ENCODE measurements at places on chromosomes 3 and 15.
A peak's percentile ranks its signal among the peaks of the same experiment; 100 is the strongest.

DNA sequence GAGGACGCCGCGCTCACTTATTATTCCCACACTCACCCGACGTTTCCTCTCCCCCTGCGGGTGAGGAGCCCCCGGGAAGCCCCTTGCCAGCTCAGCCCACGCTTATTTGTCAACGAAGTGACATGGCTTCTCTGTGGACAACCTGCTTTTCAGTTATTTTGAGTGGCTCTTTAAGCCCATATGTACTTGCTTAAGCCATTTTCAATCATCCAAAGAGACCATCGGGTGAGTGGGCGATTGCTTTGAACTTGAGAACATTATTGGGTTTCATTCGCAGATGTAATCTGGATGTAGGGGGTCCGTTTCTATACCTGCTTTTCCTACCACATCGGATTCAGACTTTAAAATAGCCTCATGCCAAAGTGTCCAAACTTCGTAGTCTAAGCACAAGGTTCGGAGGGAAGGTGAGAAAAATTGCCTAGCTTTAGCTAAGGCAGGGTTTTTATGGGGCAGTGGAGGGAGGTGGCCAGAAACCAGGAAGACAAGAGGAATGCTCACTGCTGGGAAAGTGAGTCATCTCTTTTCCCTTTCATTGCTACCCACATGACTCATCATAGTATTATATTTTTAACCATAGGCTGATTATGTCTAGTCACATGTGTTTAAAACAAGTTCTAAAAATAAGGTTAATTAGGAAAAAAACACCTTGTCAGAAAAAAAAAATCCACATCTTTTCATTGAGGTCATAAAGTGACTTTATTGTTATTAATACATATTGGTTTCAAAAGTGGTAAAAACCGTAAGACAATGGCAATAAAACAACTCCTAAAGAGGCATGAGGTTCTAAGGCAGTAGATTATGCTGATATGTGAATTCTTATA lies 773.1 kb upstream of the NR2F2 start:
- DNase-seq, result no peak

GRCh38 chr15:70566047-70566835 lies 197.1 kb downstream of the UACA start:
- DNase-seq, result no peak

DNA sequence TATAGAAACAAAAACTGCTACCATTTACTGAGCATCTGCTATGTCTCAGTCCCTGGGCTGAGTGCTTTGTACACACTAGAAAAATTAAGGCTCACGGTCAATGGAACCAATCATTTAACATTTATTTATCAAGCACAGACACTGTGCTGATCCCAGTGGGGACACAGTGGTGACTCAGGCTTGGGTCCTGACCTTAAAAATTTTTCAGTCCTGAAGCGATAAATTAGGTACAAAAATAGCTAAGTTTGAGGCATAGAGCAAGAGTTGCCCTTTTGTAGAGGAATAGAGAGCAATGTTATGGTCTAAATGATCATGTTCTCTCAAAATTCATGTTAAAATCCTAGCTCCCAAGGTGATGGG lies 85.1 kb downstream of the CRYGS start:
- no peak for DNase-seq

DNA sequence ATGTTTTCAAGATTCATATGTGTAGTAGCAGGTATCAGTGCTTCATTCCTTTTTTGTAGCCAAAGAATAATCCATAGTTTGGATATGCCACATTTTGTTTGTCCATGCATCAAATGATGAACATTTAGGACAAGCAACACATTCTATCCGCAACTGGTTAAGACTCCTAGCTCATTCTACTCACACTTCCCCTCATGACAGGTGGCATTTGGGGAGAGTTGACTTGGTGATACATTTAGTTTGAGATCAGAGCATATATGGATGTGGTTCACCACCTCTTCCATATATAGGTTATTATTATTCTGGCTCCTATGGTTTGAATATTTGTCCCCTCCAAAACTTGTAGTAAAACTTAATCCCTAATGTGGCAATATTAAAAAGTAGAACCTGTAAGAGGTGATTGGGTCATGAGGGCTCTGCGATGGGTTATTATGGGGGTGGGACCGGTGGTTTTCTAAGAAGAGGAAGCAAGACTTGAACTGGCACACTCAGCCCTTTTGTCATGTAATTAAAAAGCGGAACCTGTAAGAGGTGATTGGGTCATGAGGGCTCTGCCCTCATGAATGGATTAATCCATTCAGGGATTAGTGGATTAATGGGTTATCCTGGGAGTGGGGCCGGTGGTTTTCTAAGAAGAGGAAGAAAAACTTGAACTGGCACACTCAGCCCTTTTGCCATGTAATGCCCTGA lies 75.3 kb upstream of the HRH1 start:
- DNase-seq, result no peak

DNA sequence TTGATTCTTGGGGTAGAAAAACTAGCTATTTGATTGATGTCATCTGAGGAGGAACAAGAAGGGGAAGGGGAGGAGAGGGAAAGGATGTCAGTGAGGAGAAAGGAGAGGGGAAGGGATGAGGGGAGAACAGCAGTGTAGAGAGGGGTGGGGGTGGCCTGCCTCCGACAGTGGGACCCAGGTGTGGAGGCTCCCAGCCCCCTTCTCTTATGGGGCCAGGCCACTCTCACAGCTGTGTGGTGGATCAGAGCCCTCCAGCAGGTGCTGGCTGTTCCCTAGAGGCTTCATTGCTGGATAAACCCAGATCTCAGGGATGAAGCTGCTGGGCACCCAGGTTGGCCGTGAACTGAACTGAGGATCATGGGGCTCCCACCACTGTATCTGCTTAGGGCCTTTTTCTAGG lies 264.5 kb downstream of the CHST2 start:
- DNase-seq, result no peak

- DNase-seq, result peak; percentile 63
Measured at GRCh38 chr3:111616417-111617105, 21.4 kb upstream of the ZBED2 start.

DNA sequence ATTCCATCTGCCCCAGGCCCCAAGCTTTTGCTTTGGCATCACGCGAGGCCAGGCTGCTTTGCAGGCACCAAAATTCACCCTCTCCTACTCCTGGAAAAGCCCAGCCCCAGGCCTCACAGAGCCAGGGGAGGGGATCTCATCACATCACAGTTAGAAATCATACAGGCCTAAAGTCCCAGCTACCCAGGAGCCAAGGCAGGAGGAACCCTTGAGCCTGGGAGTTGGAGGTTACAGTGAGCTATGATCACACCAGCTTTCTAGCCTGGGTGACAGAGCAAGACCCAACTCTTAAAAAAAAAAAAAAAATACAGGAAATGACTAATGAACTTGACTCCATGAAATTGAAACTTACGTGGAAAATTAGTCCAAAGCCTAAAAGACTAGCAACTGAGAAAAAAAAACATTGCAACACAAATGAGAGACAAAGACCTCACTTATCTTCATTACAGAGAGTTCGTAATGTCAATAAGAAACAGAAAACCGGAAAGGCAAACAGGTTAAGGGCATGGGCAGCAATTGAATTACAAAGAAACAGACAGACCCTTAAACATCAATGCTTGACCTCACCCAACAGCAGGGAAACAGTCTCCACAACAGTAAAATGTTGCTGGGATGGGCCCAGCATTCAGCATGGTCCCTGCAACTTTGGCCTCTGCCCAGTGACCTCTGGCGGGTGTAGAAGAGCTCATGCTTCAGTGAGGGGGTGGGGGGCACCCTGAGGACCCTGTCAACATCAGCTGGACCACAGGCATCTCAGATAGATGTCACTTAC lies 151.5 kb downstream of the LRRK1 start:
- DNase-seq, result no peak

- DNase-seq, result no peak
Measured at GRCh38 chr15:42914728-42915497, 5.7 kb downstream of the TTBK2 start.

GRCh38 chr3:14389166-14389606 lies 13.2 kb upstream of the SLC6A6 start:
- DNase-seq, result no peak

- DNase-seq, result peak; percentile 32
Measured at GRCh38 chr3:196624067-196624790, 15.3 kb upstream of the NRROS start.

- no peak for DNase-seq
Measured at GRCh38 chr15:58726867-58727266, 22.6 kb downstream of the ADAM10 start.

GRCh38 chr3:174859114-174859735 lies at the start of gene NAALADL2:
Gene NAALADL2, plus strand, starts transcription at chr3:174859334.
- no peak for DNase-seq
